ENCODE measurements at places on chromosomes 1 and 21.
A peak's percentile ranks its signal among the peaks of the same experiment; 100 is the strongest.

- DNase-seq, result no peak
Measured at GRCh38 chr1:121558514-121558913, 373.7 kb downstream of the SRGAP2C start.

- no peak for DNase-seq
Measured at GRCh38 chr1:77643456-77643855, 39.0 kb downstream of the ZZZ3 start.

GRCh38 chr21:45586289-45586858 lies 44.1 kb upstream of the SLC19A1 start:
- no peak for DNase-seq

GRCh38 chr1:151846062-151846568 lies 6.5 kb upstream of the C2CD4D start:
- no peak for DNase-seq

DNA sequence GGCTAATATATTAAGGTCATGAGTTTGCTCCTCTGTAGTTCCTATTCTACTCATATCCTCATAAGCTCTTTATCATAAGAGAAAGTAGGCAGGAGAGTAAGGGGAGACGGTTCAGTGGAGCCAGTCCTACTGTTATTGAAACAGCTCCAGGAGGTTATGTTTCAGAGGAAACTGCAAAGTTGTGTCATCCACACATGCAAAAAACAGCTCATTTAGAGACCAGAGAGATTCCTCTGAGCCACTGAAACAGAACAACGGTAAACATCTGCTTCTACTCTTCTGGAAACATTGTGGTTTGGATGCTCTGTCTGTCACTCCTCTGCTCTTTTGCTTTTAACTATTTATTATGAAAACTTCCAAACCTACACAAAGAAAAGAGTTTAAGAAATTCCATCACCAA lies 66.3 kb upstream of the PPP2R5A start:
- no peak for DNase-seq

GRCh38 chr21:26409735-26410134 lies 163.4 kb downstream of the CYYR1 start:
- DNase-seq, result no peak

GRCh38 chr1:228291906-228292608 lies 84.2 kb downstream of the OBSCN start:
- DNase-seq, result no peak

- DNase-seq, result no peak
Measured at GRCh38 chr1:94582565-94582964, 41.0 kb upstream of the F3 start.

DNA sequence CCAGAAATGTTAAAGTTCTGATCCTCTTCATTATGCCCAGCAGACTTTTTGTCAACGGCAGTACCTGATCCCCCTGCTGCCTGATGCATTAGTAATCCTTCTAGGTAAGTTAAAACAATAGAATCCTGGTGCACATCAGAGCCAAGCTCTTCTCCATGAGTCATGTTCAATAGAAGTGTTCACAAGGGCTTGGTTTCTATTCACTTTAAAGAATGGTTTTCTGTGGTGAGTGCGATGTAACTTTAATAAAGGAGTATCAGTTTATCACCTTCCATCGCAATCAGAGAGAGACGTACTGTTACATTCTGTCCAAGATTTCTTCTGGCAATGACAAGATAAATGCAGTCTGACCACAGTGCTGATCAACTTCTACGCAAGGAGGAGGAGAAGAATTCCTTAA lies 96.8 kb downstream of the NRIP1 start:
- DNase-seq, result no peak

- no peak for DNase-seq
Measured at GRCh38 chr1:42961312-42962091, 2.8 kb upstream of the SLC2A1 start.

GRCh38 chr1:40042341-40042740 lies 1.8 kb downstream of the CAP1 start:
- DNase-seq, result no peak

- DNase-seq, result no peak
Measured at GRCh38 chr1:37323486-37324377, 150.6 kb upstream of the ZC3H12A start.

DNA sequence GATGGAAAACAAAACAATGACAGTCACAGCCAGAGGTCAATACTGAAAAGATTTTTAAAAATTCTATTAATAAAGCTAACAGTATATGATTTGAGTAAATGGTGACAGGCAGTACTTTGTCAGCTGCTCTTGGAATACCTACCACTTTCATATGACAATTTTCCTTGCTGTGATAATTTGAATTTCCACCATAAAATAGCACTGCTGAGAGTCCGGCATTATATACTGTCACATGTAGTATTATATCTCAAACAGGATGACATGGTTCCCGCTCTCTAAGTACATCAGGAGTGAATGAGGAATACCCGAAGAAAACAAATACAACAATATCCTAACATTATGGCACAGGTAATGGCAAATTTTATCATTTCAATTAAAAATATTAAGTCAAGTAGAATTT lies 146.8 kb upstream of the TMPRSS15 start:
- no peak for DNase-seq

- no peak for DNase-seq
Measured at GRCh38 chr1:64842224-64842623, 97.3 kb downstream of the RAVER2 start.

GRCh38 chr1:12615865-12616708 lies 1.9 kb downstream of the DHRS3 start:
- DNase-seq, result no peak

DNA sequence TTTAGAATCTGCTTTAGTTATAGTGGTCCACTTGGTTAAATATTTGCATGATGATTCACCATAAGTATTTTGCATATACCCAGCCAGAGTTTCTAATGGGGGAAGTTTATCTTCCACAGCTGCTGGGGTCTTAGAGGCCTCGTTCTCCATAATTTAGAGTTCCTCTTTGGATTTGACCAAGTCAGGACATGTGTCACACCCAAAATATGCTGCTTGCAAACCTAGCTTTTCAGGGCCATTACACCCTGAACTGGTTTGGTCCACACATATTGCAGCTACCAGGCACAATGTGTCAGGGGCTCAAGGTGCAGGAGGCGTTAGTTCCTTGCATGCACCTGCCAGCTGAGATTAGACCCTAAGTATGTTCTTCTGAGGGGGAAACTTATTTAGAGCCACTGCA lies 17.1 kb upstream of the FMO4 start:
- no peak for DNase-seq

DNA sequence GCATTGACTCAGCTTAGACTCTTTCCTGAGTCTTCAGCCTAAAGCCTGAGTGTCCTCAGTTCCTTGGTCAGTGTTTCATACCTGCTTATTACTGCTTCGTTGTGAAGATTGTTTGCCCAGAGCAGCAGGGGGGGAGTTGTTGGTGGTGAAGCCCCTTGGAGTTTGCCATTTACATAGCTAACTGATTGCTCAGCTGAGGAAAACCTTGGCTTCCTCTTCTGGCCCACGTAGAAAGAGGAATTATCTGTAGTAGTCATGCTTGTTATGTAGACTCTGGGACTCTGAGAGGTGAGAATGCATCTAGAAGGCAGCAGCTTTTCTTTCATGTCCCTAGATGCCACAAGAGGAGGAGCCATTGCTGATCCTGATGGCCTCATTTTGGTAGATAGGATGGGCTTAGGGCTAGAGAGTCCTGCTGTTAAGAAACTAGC lies 125.9 kb downstream of the MAST2 start:
- DNase-seq, result no peak

DNA sequence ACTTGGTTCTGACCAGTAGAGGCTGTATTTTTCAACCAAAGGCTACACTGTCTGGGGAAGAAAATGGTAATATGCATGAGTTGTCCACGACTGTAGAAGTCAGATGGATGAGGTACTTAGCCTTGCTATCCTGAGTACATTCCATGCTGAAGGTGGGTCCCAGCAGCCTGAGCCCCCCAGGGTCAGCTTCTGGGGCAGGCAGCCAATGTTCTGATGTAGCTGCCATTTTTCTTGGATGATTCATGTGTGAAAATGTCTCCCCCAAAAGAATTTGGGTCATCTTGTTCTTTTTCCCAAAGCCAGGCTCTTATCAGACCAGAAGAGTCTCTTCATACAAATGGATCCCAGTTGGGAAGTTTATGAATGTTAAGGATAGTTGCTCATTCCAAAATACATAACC lies 172.2 kb upstream of the UBE2U start:
- DNase-seq, result no peak

DNA sequence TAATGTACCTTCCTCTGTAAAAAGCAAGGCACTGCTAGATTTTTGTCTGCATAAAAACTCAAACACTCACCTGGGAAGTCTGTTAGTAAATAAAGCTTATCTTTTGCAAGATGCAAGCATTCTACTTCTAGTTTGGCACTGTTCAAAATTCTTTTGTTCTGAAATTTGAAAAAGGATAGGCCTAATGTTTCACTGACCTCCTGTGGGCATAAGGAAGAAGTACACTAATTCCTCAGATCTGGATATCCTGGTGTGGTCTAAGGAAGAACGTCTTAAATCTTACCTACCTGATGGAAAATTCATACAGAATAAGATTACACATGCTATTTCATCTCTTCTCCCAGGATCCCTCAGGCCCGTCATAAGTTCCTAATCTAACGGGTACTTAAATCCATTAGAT lies 93.5 kb upstream of the CAMK1G start:
- no peak for DNase-seq

- no peak for DNase-seq
Measured at GRCh38 chr1:81679942-81680341, 120.8 kb upstream of the ADGRL2 start.

GRCh38 chr1:23122023-23122748 lies 46.5 kb downstream of the LUZP1 start:
- DNase-seq, result no peak

- no peak for DNase-seq
Measured at GRCh38 chr1:225427235-225428067, at the start of gene LBR. TSS of gene LBR (minus strand) at chr1:225428038. CDS start at chr1:225424075, 3,963 bp downstream.

DNA sequence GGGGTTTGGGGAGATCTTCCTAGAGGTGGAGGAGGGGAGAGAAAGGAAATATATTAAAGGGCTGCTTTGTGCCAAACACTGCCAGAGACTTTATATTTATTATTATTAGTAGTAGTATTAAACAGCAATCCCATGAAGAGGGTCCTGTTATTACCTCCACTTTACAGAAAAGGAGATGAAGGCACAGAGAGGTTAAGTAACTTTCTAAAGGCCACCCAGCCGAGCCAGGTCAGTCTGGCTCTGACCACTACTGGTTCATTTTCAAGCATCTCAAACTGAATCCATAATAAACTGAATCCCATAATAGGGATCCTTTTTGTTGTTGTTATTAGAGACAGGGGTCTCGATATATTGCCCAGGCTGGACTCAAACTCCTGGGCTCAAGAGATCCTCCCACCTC lies 12.6 kb downstream of the NCMAP start:
- DNase-seq, result no peak

DNA sequence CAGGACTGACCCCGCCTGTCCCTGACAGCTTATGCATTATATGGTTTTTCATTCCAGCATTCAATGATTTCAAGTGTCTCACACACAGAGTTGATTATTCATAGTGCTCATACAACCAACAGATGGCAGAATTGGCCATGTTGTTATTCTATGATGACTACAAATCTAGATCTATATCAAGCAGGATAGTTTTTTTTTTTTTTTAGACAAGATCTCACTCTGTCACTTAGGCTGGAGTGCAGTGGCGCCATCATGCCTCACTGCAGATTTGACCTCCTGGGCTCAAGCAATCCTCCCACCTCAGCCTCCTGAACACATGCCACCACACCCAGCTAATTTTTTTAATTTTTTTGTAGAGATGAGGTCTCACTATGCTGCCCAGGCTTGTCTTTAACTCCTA lies 40.1 kb upstream of the LRRC8D start:
- DNase-seq, result no peak

DNA sequence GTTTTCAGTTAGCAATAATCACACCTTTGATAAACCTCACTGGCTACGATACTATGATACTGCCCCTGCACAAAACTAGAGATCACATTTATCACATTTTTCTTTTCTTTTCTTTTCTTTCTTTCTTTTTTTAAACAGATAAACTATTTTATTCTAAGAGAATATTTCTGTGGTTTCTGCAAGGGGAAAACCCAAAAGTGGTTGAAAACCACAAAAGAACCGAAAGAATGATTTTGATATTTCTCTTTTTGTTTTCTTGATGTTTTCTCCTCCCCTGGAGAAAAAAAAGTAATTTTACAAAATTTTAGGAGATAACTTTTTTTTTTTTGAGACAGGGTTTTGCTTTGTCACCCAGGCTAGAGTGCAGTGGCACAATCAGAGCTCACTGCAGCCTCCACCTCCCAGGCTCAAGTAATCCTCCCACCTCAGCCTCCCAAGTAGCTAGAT lies 18.4 kb upstream of the FRRS1 start:
- no peak for DNase-seq

GRCh38 chr1:3530926-3531818 lies 76.7 kb downstream of the ARHGEF16 start:
- peak; percentile 71 for DNase-seq

GRCh38 chr1:36251794-36252481 lies 27.7 kb downstream of the THRAP3 start:
- no peak for DNase-seq

GRCh38 chr1:209692745-209693504 lies 11.7 kb upstream of the HSD11B1 start:
- peak; percentile 79 for DNase-seq

DNA sequence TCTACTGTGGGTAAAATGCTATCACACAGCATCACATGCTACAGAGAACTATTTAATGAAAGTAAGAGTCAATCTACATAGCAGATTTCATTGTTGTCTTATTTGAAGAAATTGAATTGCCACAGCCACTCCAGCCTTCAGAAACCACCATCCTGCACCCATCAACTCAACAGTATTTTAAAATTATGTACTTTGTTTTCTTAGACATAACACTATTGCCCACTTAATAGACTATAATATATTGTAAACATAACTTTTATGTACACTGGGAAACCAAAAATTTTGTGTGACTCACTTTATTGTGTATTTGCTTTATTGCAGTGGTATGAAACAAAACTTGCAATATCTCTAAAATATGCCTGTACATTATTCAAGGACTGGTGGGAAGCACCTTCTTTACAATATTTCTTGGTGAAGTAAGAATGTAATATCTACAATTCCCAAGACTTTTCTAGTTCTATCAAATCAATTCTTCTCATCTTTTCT lies 133.0 kb downstream of the DUSP10 start:
- DNase-seq, result no peak

- no peak for DNase-seq
Measured at GRCh38 chr1:63797056-63797726, 23.4 kb downstream of the ROR1 start.

DNA sequence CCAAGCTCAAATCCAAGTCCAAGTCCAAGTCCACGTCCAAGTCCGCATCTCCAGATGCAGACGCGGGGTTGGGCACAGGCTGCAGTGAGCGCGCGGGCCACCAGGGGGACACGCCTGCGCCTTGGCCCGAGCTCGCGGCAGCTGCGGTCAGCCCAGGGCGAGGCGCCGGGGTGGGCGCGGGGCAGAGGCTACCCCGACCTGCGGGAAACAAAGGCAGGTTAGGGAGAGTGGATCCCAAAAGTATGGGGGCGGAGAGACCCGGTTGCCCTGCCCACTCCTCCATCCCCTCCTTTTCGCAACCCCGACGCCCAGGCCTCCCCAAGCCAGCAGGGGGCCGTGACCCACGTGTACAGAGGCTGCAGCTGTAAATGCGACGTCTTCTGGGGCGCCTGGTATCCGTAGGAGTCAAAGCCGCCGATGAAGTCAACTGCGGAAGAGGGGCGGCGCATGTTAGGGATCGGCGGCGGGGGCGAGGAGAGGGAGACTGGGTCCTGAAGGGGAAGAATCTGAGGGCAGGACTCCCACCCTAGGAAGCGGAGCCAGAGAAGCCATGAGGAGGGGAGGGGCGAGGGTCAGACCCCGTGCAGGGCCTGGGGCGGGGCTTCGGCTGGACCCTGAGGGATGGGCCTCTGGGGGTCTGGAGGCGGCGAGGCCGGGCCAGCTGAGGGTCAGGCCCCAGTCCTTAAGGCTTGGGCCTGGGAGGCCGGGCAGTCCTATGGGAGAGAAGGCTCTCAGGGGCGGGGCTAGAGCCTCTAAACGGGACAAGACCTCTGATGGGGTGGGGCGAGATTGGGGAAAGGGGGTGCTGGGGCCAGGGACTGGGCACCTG lies 58.0 kb downstream of the NKAIN1 start:
- no peak for DNase-seq

Measured in activated CD4-positive, alpha-beta T cell treated with anti-CD3 and anti-CD28 coated beads for 4 hours (primary cell).